Stimulated activated CD4-positive, alpha-beta T cell treated with anti-CD3 and anti-CD28 coated beads, Interleukin-4, amount 100 ng/mL, for 24 hours (primary cell): ENCODE measurements at places on chromosomes 11 and 22.

- DNase-seq: no peak
Observed at GRCh38 chr11:18459634-18460033, 4.0 kb downstream of the LDHAL6A start.

GRCh38 chr11:134228625-134229024 is 4.2 kb downstream of the VPS26B start:
- DNase-seq: peak; percentile 19

DNA sequence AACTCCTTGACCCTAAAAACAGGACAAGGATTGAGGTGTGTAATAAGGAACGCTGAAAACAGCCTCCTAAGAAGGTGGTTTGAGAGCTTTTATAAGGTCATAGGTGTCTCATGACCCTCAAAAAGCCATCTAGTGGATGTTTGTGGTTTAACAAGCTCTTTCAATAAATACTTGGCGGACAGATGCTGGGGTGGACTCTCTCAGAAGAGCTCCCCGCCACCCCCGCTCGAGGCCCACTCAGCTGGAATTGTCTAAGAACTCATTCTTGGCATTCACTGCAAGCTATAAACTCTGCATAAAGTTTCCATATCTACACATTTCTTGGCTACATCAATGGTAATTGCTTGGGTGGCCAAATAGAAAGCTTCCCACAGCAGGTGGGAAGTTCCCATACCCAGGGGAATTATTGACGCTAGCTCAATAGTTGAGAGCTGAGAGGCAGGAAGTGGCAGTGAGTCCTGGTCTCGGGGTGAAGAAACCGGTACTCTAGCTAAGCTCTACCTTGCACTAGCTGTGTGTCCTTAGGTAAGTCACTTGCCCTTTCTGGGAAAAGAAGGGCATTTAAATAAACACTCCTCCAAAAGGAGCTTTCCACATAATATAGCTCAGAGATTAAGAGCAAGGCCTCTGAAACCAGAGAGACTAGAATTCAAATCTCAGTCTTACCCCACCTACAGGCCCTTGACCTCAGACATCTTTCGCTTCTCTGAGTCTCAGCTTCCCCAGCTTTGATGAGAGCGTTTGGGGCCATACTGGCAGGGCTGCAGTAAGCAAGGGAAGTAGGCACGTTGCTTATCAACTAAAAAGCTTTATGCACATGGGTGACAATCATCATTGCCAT is 6.4 kb downstream of the MS4A15 start:
- DNase-seq: no peak

DNA sequence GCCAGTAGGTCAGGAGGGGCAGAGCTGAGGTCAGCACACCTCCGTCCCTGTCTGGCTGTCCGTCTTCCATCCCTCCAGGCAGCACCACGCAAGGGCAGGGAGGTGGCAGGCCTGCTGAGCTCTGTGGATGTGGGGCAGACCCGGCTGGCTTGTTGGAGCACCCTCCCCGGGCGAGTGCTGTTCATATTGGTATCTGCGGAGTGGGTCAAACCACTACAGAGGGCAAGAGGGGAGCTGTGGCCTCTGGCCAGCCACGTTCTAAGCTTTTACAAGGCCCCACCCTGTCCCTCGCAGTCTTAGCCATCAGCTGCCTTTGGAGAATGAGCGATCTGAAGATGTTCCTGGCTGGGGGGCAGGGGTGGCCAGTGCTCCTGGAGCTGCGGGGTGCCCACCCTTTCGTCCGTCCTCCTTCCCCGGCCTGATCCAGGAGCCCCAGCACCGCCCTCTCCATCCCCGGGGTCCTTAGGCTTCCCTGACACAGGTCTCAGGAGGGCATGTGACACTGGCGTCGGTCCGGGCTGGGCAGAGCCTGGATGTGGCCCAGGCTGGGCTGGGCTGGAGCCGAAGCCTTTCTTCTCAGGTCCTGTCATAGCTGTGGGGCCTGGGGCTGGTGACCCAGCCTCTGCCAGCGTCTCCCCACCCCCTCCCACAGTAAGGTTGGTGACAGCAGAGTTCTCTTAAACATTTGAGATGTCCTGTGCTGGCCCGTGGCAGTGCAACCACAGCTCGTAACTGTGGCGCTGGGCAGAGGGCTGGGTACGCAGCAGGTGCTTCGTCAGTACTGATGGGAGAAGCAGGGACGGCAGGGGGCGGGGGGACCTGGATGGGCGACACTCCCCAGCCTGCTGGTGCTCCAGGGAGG is 31.7 kb upstream of the GRAMD4 start:
- DNase-seq: no peak

GRCh38 chr11:6670202-6670830 is 12.8 kb downstream of the MRPL17 start:
- DNase-seq: no peak

DNA sequence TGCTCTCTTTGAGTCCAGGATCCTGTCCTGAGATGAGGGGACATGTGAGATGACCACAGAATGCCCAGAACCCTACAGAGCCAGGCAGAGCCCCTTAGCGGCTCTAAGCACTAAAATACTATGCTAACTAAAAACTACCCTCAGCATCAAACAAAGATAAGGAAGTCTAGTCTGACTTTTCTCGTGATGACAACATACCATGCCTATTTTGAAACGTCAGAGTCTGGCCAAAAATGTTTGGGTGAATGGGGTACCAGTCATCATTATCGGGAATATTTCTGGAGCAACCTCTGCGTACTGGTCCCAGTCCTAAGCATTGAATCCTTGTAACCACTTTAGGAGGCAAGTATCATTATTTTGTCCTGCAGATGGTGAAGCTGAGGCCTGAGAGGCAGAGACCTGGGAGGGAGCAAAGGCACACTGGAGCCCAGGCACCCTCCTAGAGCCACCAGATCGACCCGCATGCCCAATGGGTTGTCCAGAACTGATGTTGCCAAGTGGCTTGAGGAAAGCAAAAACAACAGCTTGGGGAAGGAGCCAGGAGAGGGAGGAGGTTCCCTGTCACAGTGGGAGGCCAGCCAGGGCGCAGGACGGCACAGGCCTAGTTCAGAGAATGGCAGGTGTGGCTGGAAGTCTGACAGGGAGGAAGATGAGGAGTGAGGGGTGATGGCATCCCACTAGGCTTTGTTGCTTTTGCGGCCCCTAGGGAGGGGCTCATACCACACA is 7.2 kb upstream of the OSM start:
- DNase-seq: no peak

- no peak for DNase-seq
Observed at GRCh38 chr11:94077552-94078293, 50.9 kb upstream of the PANX1 start.
